ENCODE measurements at places on chromosomes 2 and 18.
A peak's percentile ranks its signal among the peaks of the same experiment; 100 is the strongest.

DNA sequence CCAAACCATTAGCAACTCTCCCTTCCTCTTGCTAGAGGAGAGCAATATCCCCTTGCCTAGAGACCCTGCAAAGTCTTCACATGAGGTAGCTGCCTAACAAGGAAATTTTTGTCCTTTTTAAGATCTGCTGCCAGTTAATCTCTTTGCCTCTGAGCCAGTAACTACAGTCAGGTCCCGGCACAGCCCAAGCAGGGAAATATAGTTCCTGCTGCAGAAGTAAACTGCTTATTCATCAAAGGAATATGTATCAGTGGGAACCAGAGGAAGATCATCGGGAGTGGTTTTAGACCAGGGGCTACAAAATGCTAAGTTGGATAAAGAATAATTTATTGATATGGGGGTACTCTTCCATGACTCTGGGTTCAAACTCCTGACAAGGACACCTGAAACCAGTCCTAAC is 30.6 kb downstream of the CACNB4 start:
- no peak for DNase-seq

- no peak for DNase-seq
Observed at GRCh38 chr18:76905821-76906220, 83.5 kb downstream of the ZNF236 start.

DNA sequence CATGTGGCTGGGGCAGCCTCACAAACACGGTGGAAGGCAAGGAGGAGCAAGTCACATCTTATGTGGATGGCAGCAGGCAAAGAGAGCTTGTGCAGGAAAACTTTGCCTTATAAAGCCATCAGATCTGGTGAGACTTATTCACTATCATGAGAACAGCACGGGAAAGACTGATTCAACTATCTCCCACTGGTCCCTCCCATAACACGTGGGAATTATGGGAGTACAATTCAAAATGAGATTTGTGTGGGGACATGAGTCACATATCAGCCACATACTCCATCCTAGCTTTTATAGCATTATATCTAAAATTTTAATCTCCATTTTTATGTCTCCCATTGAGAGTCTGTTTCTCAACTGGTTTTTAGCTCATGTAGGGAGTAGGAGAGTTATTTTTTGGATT is 45.7 kb downstream of the ICOS start:
- no peak for DNase-seq

DNA sequence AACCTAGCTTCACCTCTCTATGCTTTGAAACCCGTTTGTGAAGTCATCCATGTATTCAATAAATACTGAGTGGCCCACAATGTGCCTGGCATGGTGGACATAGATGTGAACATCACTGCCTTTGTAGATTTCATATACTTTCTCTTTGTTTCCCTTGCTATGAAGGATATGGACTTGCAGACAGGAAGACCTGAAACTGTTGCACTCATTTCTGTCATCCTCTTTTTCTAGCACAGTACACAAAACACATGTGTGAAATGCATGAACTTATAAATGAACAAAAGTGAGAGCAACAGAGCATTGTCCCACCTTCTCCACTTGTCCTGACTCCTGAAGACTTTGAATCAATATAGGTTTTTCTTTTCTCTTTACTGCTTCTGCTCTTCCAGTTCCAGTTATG is 249.4 kb upstream of the LINC00305 start:
- no peak for DNase-seq

- no peak for DNase-seq
Observed at GRCh38 chr2:12684471-12684936, 32.2 kb upstream of the TRIB2 start.

GRCh38 chr2:43540021-43540779 is 55.6 kb downstream of the THADA start:
- DNase-seq, result no peak

GRCh38 chr2:160566717-160567116 is 73.1 kb upstream of the RBMS1 start:
- DNase-seq, result no peak

GRCh38 chr2:67164771-67165522 is 232.2 kb upstream of the ETAA1 start:
- DNase-seq, result no peak

GRCh38 chr2:6653281-6653750 is 212.4 kb downstream of the CMPK2 start:
- no peak for DNase-seq

GRCh38 chr2:95389245-95390119 is 13.0 kb upstream of the FAHD2A start:
- DNase-seq, result peak; percentile 74

GRCh38 chr2:213010106-213010779 is 141.2 kb downstream of the IKZF2 start:
- DNase-seq, result no peak

DNA sequence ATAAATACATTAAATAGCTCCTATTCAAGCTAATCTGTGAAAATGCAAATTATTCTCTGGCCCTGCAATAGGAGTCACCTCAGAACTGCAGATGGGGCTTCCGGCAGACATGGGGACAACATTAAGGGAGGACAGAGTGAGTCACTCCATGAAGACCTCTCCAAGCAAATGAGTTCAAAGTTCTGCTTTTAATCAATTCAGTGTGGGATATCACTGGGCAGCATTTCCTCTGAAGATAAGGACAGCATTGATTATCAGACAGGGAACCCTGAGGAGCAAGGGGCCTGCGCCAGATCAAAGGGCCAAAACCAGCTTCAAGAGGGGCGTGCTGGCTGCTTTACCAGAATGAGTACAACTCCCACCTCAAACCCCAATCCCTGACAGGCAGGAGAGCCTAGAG is 356.9 kb upstream of the KLHL29 start:
- DNase-seq, result no peak

- no peak for DNase-seq
Observed at GRCh38 chr2:224777559-224777930, 61.4 kb upstream of the CCDC195 start.

- DNase-seq, result no peak
Observed at GRCh38 chr2:160165081-160165480, 35.0 kb downstream of the ITGB6 start.

DNA sequence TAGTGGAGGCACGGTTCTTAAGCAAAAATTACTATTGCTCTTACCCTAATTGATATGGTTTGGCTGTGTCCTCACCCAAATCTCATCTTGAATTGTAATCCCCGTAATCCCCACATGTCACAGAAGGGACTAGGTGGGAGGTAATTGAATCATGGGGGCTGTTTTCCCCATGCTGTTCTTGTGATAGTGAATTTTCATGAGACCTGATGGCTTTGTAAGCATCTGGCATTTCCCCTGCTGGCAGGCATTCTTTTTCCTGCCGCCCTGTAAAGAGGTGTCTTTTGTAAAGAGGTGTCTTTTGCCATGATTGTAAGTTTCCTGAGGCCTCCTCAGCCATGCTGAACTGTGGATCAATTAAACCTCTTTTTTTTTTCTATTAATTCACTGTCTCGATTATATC is 1691.8 kb upstream of the SLC39A10 start:
- no peak for DNase-seq

- DNase-seq, result no peak
Observed at GRCh38 chr18:76064998-76065397, 430.0 kb downstream of the ZNF516 start.

- DNase-seq, result peak; percentile 5
Observed at GRCh38 chr2:103174711-103175110, 412.9 kb downstream of the TMEM182 start.

DNA sequence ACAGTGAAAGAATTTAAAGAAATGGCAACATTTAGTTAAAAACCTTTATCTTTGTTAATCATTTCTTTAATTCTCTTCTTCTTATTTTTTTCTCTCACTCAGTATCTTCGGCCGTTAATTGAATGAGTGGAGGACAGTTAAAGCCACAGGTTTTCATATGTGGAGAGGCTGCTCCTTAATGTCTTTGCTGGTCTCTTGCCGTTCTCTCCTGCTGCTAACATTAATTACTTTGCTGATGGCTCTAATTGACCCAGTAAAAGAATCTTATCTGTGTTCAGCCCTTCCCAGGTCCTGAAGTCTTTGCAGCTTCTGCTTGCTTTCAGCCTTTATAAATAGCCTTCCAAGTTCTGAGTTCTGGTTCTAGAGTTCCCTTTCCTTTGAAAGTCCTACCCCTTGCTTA is 77.1 kb downstream of the ADAM23 start:
- DNase-seq, result no peak

GRCh38 chr2:232170396-232170795 is 208.2 kb upstream of the ALPP start:
- DNase-seq, result no peak

- DNase-seq, result peak; percentile 59
Observed at GRCh38 chr18:77069931-77070330, 62.7 kb downstream of the MBP start.

DNA sequence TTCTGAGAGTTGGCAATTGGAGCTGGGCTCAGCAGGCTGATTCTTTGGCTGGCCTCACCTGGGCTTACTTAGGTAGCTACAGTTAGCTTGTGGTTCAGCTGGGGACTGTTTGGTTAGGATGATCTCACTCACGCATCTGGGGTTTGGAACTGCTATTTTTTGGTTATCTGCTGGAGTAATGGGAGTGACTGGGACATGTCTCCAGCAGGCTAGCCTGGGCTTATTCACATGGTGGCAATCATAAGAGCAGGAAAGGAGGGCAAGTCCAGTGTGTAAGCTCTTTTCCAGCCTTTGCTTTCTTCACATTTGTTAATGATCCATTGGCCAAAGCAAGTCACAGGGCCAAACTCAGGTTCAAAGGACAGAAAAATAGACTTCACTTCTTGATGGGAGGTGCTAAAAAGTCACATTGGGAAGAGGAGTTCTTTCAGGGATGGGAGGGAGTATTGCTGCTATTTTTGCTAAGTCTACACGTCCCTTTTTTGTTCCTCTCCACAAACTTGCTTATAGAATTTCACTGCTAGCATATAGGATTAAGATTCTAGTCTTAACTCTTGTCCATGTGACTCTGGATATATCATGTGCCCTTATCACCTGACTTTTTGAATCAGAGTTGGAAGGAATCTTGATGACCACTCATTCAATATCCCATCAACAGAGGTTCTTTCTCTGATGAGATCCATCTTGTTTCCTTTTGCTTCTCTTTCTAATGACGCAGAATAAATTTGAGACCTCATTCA is 174.0 kb downstream of the ZFP36L2 start:
- no peak for DNase-seq

DNA sequence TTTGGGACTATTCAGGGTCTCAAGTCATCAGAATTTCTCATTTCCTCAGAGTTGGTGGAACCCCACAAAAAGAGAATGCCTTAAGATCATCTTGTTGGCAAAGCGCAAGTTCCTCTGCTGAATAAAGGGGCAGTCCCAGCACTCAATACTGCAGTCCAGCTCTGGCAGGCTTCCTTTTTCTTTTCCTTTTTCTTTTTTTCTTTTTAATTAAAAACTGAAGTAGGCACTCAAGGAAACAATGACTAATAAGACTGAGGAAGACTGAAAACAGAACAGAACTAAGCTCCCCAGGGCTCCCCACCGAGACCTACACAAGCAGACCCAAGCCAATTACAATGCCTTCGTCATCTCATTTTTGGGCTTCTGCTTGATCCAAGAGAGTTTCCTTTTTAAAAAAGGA is 82.0 kb downstream of the STK39 start:
- DNase-seq, result peak; percentile 31

DNA sequence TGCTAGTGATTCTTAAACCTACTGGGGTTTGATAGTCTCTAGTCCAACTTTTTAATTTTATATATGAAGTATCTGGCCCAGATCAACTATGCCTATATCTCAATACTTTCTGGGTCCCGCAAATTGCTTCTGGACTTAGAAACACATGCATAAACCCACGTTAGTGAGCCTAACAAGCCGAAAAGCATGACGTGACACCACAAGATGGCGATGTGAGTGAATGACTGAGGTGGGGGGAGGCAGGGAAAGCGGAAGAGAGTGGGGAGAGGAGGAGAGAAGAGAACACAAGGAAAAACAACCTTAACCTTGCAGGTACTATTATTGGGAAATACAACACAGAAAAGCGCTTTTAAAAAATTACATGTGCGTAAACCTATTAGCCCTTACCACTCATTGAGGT is 13.8 kb downstream of the PDIA6 start:
- no peak for DNase-seq

GRCh38 chr2:190105554-190105953 is 43.0 kb upstream of the MSTN start:
- no peak for DNase-seq

DNA sequence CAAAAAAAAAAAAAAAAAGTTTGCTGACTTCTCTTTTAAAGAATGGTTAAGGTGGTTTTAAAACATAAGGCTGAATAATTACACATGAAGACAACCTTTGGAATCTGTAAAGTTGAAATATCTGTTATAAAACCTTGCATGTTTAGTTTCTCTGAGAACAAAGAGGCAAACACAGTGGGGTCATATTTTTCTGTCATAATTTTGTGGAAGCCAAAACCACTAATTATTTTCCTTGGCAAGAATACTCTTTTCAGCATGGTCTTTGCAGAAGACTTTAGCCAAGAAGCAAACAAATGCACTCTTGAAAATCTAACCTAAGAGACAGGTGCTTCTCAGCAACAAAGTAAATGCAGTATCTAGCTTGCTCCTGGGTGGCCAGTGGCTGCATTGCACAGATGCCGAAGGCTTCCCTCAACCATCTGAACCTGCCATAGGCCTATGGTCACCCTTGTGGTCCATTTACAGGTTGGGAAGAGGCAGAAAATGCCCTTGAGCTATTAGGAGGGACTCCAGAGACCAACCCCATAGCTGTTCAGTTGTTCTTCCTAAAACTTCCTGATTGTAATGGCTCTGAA is 44.8 kb downstream of the ZAP70 start:
- no peak for DNase-seq

GRCh38 chr2:221844212-221845020 is 272.3 kb upstream of the EPHA4 start:
- no peak for DNase-seq

- DNase-seq, result no peak
Observed at GRCh38 chr18:7196421-7196820, 34.5 kb upstream of the LRRC30 start.

DNA sequence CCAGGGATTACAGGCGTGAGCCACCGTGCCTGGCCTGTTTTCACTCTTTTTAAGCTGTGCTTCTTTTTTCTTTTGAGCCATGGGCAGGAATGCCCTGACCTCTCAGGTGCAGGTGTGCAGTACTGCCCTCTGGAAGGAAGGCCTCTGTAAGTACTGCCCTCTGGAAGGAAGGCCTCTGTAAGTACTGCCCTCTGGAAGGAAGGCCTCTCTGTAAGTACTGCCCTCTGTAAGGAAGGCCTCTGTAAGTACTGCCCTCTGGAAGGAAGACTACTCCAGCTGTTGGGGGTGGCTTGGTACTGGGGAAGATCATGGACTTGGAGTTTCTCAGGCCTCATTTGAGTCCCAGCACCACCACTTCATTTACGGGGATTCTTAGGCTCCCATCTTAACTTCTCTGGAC is 248.5 kb upstream of the ID2 start:
- DNase-seq, result no peak

- DNase-seq, result no peak
Observed at GRCh38 chr2:105827351-105828096, 82.8 kb downstream of the NCK2 start.

DNA sequence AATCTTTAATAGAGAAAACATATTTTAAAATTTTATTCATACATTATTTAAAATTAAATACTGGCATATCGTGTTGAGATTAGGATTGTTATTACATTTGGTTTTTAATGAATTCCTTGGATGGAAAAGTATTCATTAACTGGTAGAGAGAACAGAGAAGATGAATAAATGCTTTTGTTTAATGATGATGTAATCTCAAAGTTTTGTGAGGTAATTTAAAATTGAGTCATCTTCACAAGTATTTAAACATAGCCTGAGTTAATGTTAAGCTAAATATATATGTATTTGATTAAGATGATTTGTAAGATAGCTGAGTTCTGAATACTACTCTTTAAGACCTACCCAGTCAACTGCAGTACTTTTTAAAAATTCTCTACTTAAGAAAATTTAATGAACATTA is 713.4 kb upstream of the VRK2 start:
- DNase-seq, result no peak

Measured in activated CD4-positive, alpha-beta T cell treated with anti-CD3 and anti-CD28 coated beads for 36 hours (primary cell).